ENCODE measurements at places on chromosomes 7 and 10.

DNA sequence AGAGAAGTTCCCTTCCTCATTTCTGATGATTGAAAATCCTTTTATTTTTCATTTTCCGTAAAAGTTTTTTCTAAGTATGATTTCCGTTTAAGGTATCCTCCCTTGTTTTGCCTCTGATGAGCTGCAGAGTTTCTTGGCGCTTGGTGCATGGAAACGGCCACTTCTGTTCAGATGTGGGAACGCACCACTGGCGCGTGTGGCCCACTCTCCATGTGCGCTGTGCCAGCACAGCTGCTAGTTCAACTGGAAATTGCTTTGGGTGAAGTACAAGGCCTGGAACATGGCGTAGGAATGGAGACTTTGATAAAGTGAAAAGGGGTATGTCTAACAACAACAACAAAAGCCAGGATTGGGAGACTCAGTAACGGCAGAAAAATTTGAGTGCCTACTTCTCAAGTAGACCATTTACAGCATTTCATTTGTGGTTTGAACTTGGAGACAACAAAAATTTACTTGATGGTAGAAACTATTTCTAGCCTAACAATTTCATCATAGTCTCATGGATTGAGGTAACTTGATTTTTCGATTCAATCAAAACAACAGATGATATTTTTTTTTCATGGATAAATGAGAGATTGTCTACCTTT lies 364.2 kb downstream of the SUGCT start:
- DNase-seq: no peak

DNA sequence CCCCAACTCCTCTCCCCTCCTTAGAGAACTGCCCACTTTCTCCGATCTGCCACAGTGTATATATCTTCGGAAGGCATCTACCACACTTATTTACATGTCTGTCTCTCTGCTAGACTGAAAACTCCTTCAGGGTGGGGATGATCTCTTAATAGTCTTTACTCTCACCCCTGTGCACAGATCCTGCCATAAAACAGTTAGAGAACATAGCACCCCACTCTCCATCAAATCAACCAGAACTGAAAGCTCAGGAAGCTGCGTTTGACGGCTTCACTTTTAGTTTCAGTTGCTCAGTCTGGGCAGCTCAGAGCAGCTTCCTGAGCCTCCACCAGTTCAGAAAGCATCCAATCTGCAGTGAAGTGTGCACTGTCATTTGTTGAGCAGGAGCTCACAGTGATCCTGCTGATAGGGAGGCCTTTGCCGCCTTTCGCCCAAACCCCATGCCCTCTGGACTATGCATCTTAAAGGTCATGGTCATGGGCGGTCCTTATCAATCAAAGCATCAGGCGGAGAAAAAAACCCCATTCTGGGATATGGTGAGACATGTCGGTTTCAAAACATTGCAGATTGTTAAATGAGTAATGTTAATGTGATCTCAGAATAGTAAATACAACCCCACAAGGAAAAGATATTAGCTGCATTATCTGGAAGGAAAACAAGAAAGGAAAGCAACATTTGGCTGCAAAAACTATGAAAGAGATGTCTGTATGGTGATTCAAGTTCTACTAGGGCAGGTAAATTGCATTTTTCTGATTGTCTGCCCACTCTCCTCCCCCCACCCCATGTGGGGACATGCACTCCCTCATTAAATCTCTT lies 167.1 kb upstream of the ADO start:
- DNase-seq: no peak

- DNase-seq: no peak
Observed at GRCh38 chr10:97585439-97585811, 1.2 kb downstream of the HOGA1 start.

- DNase-seq: no peak
Observed at GRCh38 chr7:66731986-66732385, 8.5 kb upstream of the RABGEF1 start.

- DNase-seq: peak; percentile 16
Observed at GRCh38 chr7:4200546-4201094, 481.5 kb upstream of the FOXK1 start.

DNA sequence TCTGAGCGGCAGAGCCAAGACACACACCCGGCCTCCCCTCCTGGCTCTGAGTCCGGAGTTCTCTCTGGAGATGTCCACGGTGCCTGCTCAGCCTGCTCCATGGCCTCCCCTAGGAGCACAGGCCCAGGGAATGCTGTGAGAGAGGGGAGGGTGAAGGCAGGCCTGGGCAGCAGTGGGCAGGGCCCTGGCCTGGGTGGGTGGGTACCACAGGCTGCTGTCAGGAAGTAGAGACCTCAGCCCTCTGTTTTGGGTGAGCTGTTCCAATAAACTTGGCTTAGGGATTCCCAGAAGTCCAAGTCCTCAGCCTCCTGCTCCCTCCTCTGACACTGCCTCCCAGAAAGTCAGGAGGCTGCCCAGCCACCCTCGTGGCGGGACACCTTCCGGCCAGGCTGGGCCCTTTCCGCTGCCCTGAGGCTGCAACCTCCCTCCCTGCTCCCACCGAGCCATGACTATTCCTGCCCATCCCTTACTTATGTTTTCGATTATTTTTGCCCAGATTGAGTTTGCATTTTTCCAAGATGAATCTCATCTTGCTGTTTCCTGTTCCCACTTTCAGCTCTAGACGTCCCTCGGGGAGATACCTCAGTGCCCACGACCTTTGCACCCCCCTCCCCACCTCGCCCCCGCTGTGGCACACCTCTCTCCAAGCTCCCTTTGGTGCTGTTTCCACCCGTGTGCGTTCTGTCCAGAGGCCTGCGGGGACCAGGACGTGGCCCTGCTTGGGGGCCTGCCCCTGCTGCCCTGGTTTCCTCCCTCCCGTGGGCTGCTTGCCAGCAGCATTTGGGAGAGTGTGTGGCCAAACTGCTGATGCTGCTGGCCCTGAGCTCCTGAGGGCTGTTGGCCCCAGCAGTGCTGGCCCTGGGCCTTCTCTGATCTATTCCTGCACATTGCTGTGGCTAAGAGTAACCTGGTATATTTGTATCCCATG lies 5.8 kb upstream of the POLM start:
- peak; percentile 38 for DNase-seq

DNA sequence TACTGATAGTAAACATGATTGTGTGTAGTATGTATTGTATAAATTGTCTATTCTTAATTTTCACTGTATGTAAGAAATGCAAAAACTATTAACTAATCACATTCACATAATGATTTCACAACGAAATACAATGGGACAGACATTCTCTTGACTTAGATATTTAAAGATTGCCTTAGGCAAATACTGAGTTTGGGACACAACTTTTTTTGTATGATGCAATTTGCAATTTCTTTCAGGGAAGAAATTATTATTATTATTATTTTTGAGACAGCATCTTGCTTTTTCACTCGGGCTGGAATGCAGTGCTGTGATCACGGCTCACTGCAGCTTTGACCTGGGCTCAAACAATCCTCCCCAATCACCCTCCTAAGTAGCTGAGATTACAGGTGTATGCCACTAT lies 173.2 kb upstream of the TRIM24 start:
- DNase-seq: no peak

DNA sequence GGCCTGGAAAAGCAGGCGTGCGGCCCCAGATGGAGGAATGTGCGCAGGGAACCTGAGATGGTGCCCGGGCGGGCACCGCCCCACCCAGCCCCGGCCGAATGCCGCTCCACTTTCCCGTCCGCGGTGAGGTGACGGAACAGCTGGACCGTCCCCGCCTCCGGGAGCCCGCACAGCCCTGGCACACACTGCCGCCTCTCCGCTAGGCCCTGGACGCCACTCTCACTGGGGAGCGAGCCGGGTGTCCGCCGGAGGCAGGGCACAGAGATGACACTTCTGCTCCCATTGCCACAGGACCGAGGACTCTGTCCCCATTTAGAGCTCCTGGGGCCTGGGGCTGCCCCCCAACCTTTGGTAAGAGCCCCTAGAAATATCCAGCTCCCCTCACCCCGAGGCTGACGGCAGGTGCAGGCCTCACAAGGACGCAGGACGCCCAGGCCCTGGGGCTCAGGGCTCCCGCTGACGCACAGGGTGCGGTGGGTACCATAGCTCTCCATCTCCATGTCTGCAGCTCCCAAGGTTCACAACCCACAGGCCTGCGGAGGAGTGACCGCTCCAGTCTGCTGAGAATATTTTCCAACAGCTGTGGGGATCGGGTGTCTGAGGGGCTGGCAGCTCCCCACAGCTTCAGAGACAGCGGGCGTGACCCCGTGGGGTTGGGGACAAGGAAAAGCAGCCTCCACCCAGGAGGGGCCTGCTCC lies 52.2 kb upstream of the PDGFA start:
- DNase-seq: peak; percentile 34

DNA sequence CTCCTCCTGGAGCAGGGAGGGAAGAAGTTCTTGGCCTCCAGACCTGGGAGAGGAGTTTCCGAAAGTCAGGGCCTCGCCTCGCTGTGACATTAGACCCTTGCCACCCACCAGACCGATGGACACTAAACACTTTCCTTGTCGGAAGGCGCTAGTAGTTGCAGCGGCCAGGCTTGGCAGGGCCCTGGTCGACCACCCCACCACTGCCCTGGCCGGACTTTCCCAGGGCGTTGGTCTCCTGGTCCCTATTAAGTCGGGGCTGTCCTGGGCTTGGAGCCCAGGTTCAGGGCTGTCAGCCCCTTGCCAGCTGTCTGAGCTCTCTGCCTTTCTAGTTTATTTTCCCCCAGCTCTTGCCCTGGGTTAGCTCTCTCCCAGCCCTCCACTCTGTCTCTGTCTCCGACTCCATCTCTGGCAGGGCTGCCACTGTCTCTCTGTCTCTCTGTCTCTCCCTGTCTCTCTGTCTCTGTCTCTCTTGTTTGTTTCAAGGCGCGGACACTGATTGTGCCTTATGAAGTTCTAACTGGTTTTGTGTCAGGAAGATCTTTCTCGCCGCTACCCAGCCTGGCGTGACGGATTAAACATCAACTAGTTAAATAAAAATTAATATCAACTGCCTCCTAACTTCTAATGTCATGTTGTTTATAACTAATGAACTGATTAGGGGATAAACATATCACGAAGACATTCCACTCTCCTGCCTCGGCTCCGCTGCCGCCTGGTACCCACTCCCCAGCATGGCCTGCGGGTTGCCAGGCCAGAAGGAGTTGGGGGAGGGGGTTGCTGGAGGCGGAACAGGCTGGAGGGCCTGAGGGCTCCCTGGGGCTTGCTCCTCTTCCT lies 13.8 kb upstream of the PAX2 start:
- DNase-seq: no peak

GRCh38 chr7:83306502-83306901 lies 143.8 kb upstream of the PCLO start:
- no peak for DNase-seq

GRCh38 chr10:124605001-124605370 lies 139.2 kb downstream of the FAM53B start:
- no peak for DNase-seq

- DNase-seq: no peak
Observed at GRCh38 chr10:32318476-32318896, 28.5 kb downstream of the EPC1 start.

DNA sequence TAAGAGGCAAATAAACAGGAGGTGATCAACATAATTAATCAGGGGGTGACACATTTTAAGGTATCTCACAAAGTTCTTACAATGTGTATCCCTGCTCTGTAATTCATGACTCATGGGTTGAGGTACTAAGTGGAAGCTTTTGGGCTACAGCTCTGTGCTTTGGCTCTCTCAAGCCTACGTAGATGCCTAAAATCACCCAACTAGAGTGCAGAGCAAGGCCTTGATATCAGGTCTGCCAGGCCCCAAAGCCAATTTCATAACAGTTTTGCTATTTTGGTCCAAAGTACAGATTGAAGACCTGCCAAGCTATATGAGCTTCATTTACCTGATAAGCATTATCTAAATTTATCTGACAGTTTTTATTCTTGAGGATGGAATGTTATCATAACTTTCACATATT lies 175.3 kb upstream of the BET1 start:
- no peak for DNase-seq

DNA sequence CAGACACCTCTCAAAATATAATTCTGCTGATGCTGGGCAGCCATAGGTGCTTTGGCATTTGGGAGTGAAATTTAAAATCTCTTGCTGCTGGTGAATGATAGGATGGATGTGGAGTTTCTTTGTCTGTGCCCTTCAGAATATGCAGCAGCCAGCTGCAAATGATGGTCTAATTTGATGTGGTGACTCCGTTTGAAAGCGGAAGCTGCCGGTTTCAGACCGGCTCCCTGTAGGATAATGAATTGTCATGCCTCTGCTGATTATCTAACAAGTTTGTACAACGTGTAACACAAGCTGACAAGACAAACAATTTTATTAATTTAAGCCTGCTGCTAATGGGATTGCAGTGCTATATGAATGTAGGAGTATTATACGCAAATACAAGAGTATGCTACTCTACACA lies 103.5 kb downstream of the SND1 start:
- no peak for DNase-seq

DNA sequence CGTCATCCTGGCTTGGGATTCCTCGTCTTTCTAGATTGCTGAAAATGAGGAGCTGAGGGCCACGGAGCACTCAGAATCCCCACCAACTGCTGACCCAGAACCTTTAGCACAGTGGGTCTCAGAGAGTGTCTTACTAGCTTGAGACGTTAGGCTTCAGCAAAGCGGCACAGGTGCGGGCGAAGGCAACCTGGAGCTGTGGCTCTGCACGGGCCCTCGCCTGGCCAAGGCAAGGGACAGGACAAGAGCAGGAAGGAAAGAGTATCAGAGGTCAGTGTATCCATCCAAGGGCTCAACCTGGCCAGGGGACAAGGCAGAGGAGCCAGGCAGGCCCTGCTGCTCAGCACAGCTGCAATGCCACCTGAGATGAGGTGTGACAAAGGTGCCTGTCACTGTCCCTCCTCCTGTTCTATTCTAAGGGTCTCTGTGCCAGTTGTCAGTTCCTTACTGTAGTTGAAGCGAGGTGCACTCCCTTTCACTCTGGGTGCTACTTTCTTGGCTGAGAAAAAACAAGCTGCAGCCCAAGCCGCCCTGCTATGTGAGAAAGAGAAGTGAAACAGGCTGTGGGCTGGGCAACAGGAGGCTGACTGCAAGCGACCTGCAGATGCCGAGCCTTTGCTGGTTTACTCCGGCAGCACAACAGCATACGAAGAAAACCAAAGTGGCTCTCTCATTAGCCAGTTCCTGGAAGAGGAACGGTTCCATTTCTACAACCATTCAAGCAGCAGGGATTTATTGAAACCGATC lies 33.3 kb upstream of the KDM7A start:
- DNase-seq: peak; percentile 61

GRCh38 chr7:151086802-151087244 lies 548 bp downstream of the AGAP3 start:
- no peak for DNase-seq

DNA sequence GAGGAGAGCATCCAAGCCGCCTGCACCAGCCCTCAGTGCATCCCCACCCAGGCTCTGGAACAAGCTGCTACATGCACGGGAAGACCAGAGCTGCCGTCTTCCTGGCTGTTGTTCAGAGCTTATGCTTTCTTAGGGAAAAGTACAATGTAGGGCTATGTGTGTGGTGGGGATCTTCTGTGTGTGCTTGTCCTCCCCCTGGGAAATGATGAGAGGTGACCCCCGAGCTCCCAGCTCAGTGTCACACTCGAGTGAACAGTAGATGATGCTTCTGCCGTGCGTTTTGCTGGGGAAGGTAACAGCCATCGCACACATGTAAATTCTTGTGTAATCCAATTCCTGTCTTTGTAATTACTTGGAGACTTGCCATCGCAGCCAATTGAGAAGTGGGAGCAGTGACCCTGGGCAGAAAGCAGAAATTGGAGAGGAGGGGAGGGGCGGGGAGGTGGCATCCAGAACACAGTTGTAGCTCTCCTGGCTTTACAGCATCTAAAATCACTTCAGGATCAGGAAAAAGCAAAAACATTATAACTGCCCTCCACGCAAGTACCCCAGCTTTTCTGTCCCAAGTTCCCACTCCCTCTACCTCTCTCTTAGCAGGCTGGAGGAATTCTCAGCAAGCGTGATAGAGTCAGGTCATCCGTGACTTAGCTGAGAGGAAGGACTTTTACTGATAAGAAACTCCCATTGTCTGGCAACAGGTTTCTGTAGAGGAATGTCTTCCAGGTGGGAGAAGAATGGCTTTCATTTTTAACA lies 149.6 kb downstream of the TCF7L2 start:
- peak; percentile 52 for DNase-seq
